Adipose tissue (tissue), 3 donors: ENCODE measurements at places on chromosomes 2 and 18. TPM values are rescaled to one million over a fixed set of nuclear protein-coding genes. Genes with fewer than 3 reads are reported as not detected.

Gene ABCB11
- polyA plus RNA-seq, result 0.90 TPM

Gene TTC32
- polyA plus RNA-seq, result 10.6 TPM

Gene CHRNG
- not detected for polyA plus RNA-seq

Gene PFN4
- polyA plus RNA-seq, result 0.46 TPM

Gene DLX2
- polyA plus RNA-seq, result 0.03 TPM

Gene FNDC4
- polyA plus RNA-seq, result 53.5 TPM

Gene LRATD1
- 0.79 TPM for polyA plus RNA-seq
